ENCODE measurements at places on chromosomes 4 and X. TPM values are rescaled to one million over a fixed set of nuclear protein-coding genes. Genes with fewer than 3 reads are reported as not detected.

TBC1D1 gene
- total RNA-seq, result 25.5 TPM

CDKL2 gene
- 0.08 TPM for total RNA-seq

PRDM8 gene
- 0.08 TPM for total RNA-seq

PWWP3B gene
- 2.2 TPM for total RNA-seq

ZNF718 gene
- total RNA-seq, result 3.7 TPM

FAM114A1 gene
- 108 TPM for total RNA-seq

CSAG3 gene
- not detected for total RNA-seq

PYURF gene
- total RNA-seq, result 28.8 TPM

DOK7 gene
- 0.84 TPM for total RNA-seq

TCEAL7 gene
- total RNA-seq, result 1.1 TPM

PDGFRA gene
- total RNA-seq, result 37.0 TPM

METAP1 gene
- 16.9 TPM for total RNA-seq

RRH gene
- total RNA-seq, result 0.05 TPM

CT45A2 gene
- not detected for total RNA-seq

BEND2 gene
- 0.09 TPM for total RNA-seq

PFKFB1 gene
- total RNA-seq, result 19.2 TPM

TRPC5OS gene
- total RNA-seq, result not detected

PDLIM5 gene
- total RNA-seq, result 114 TPM

SPANXN4 gene
- total RNA-seq, result not detected

LDB2 gene
- total RNA-seq, result 18.7 TPM

PDLIM3 gene
- 8.8 TPM for total RNA-seq

KLHL4 gene
- total RNA-seq, result 0.70 TPM

ARHGAP36 gene
- total RNA-seq, result not detected

CA5B gene
- total RNA-seq, result 2.9 TPM

MGARP gene
- 0.09 TPM for total RNA-seq

DLG3 gene
- 2.8 TPM for total RNA-seq

XAGE5 gene
- total RNA-seq, result not detected

ARHGAP24 gene
- 15.2 TPM for total RNA-seq

GYG2 gene
- total RNA-seq, result 11.9 TPM

ACOX3 gene
- 14.1 TPM for total RNA-seq

SPANXC gene
- not detected for total RNA-seq

SUPT20HL2 gene
- not detected for total RNA-seq

ENPP6 gene
- 0.05 TPM for total RNA-seq

CCNG2 gene
- 4.5 TPM for total RNA-seq

GLOD5 gene
- not detected for total RNA-seq

PABPC5 gene
- 0.14 TPM for total RNA-seq

RPS6KA3 gene
- 64.7 TPM for total RNA-seq

CXCL1 gene
- 4.2 TPM for total RNA-seq

HGFAC gene
- 23.3 TPM for total RNA-seq

CT45A10 gene
- not detected for total RNA-seq

MAP3K15 gene
- not detected for total RNA-seq

HEPH gene
- total RNA-seq, result 2.5 TPM

SMIM10 gene
- 6.5 TPM for total RNA-seq

YY2 gene
- total RNA-seq, result 2.8 TPM

ARMCX5 gene
- total RNA-seq, result 9.6 TPM

PLXNB3 gene
- total RNA-seq, result 0.50 TPM

TACR3 gene
- not detected for total RNA-seq

SPANXN3 gene
- not detected for total RNA-seq

ADH7 gene
- under 0.01 TPM for total RNA-seq

FATE1 gene
- total RNA-seq, result not detected

CCNA2 gene
- 0.33 TPM for total RNA-seq

XKRX gene
- under 0.01 TPM for total RNA-seq

HTT-AS gene
- not detected for total RNA-seq

KIF4A gene
- under 0.01 TPM for total RNA-seq

TLR6 gene
- 2.1 TPM for total RNA-seq

FRG2 gene
- not detected for total RNA-seq

LANCL3 gene
- total RNA-seq, result 2.1 TPM

ZXDA gene
- total RNA-seq, result 1.9 TPM

Measured in liver (tissue), 10 donors.